Kidney (tissue), 22 donors: ENCODE measurements at places on chromosomes 12 and 14. TPM values are rescaled to one million over a fixed set of nuclear protein-coding genes. Genes with fewer than 3 reads are reported as not detected.

- H3K36me3 ChIP-seq: no peaks in the 10 kb centered on the region
- no peak for DNase-seq
- H3K4me1 ChIP-seq: no peaks in the 10 kb centered on the region
- H3K4me3 ChIP-seq: no peak overlapping the region
- no peak overlapping the region for H3K27ac ChIP-seq
Observed at GRCh38 chr14:20578784-20579502, 8.9 kb downstream of the RNASE11 start.

The PRB2 gene
- polyA plus RNA-seq: not detected

DNA sequence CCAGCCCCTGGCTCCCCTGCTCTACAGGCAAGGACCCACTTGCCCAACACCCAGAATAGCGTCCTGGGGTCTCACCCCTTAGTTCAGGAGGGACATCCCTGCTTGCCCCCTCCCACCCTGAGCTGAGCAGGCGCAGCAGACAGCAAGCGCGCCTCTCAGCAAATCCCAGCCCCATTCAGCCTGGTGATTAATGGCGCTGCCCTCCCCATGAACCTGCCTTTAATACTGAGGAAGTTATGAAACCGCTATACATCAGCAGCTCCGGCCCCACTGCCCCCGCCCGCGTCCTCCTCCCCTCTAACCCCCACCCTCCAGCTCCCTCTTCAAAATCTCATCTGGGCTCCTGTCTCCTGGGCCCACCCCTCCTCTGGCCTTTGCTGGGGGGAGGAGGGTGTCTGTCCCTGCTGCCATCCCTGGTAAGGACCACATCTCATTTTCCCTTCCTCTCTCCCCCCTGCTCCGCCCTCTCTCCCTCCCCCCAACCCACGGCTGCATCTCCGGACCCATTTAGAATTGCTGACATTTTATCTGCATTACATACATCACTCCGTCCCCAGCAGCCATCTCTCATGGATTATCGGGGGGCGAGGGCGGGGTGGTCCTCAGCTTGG is 7.1 kb upstream of the SMUG1 start:
- peak; percentile 95 for DNase-seq
- H3K36me3 ChIP-seq: no peaks in the 10 kb centered on the region
- H3K27me3 ChIP-seq: no peaks in the 10 kb centered on the region
- no peak overlapping the region for H3K4me3 ChIP-seq
- H3K4me1 ChIP-seq: peaks cover 13% of the 10 kb centered on the region

The YAF2 gene
- polyA plus RNA-seq: 15.0 TPM

The DCN gene
- 239 TPM for polyA plus RNA-seq

The FAM181A gene
- not detected for polyA plus RNA-seq

DNA sequence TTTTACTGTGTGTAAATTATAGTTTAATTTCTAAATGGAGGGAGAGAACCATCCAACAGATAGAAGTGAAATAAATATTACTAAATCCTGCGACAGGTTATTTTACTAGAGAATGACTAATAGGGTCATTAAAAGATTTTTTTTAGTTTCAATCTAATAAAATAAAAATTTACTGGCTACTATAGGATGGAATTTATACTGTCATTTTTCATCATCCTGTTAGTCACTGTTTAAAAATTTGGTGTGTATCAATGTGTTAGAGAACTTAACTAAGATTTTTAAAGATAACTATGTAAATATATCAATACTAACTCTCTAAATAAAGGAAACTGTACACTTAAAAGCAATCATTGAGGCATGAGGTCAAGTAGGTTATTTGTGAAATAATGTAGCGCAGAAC is 41.1 kb upstream of the CDKN3 start:
- H3K36me3 ChIP-seq: no peaks in the 10 kb centered on the region
- no peaks in the 10 kb centered on the region for H3K4me1 ChIP-seq
- H3K4me3 ChIP-seq: no peak overlapping the region

DNA sequence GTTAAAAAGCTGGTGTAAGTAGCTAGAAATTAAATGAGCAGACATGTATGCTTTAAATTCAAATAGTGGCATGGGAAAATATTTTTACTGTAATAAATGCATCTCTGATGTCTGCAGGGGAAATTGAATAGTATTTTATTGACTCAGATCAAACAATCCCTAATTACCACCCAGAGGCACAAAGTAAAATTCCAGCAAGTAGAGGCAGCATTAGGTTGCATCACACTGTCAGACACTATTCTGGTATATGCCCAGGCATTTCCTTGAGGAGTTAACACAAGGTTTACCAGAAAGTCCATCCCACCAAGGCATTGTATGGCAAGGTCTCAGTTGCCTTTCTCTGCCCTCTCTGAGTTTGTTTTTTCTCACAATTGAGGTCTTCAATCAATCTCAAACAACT is 201.6 kb upstream of the KITLG start:
- no peak for DNase-seq
- no peak overlapping the region for H3K4me3 ChIP-seq

DNA sequence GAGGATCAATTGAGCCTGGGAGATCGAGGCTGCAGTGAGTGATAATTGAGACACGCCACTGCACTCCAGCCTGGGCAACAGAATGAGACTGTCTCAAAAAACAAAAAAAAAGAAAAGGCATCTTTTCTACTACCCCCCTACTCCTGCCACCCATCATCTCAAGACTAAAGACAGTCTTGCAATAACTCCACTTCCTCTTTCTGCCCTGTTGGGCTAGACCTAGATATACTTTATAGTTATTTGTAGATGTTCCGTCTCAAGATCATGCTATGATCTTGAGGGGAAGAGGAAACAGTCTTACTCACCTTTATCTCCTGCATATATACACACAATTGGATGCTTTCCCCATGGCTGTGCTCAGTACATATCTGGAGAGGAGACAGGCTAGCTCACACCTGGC is 12.1 kb upstream of the ESPL1 start:
- DNase-seq: no peak
- H3K27ac ChIP-seq: no peak overlapping the region
- no peaks in the 10 kb centered on the region for H3K36me3 ChIP-seq
- H3K4me3 ChIP-seq: no peak overlapping the region
- H3K4me1 ChIP-seq: peaks cover 3% of the 10 kb centered on the region

DNA sequence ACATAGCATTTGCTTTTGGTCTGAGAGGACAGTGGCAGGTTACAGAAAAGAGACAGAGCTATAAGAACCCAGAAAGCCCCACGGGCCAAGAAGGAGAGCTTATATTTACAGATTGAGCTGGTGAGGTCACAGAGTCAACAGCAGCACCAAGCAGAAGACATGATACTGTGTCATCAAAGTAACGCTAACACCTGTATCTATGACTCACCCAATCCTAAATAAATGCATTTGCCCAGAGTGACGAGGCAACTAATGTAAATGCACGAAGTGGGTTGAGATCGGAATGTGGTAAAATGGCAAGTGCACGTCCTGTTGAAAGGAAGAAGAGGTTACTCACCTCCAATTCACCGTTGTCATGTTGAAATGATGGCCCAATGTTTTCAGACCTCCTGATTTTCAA is 6.7 kb upstream of the CD163L1 start:
- H3K36me3 ChIP-seq: no peaks in the 10 kb centered on the region
- no peak overlapping the region for H3K4me3 ChIP-seq
- no peak for DNase-seq

DNA sequence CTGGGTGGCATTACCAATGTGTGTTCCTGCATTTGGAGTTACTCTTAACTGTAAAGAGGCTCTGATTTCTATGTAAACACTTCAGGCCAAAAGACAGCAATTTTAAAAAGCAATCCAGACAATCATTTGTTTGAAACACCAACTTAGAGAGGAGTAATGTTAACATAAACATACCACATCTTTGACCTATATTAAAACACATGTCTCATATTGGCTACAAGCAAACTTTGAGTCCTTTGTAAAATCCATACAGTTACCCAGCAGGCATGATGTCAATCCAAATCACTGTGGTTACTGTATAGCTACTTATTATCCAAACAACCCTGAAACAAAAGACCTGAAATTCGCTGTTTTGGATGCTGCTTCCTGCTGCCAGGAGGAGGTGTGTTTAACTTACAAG is 7.5 kb upstream of the G2E3 start:
- no peaks in the 10 kb centered on the region for H3K27me3 ChIP-seq
- no peaks in the 10 kb centered on the region for H3K4me1 ChIP-seq
- DNase-seq: no peak

- H3K4me3 ChIP-seq: no peak overlapping the region
- H3K4me1 ChIP-seq: no peaks in the 10 kb centered on the region
- DNase-seq: no peak
- no peaks in the 10 kb centered on the region for H3K27me3 ChIP-seq
- H3K36me3 ChIP-seq: no peaks in the 10 kb centered on the region
Observed at GRCh38 chr12:29944269-29945000, 160.7 kb upstream of the TMTC1 start.

The POTEM gene
- not detected for polyA plus RNA-seq

The TAS2R7 gene
- not detected for polyA plus RNA-seq

The SLC39A9 gene
- polyA plus RNA-seq: 45.9 TPM

The COQ6 gene
- polyA plus RNA-seq: 40.8 TPM

The KRR1 gene
- polyA plus RNA-seq: 20.0 TPM

The NDUFA12 gene
- 246 TPM for polyA plus RNA-seq

DNA sequence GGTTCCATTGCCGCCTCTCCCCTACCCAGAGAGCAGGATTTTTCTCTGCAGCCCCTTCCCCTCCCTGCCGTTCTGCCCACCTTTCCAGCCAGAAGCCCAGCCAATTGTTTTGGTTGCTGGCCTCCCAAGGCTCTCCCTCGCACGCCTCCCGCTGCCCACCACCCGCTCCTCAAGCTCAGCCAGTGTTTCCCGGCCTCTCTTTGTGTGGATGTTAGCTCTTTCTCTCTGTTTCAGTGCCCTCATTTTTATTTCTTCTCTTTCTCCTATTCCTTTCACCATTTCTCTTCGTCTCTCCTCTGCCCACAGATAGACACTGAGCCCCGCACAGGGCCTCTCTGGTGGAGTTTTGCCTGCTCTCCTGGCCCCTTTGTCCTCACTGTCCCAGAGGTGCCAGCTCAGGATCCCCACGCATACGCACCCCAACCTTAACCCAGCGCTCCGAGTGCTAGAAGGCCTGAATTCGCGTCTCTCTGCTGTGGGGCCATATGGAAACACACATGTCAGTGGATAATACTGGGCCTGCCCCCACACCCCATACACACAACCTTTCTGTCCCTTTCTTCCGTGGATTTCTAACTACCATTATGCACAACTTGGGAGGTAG is 54.9 kb downstream of the SMUG1 start:
- peak; percentile 78 for DNase-seq
- no peak overlapping the region for H3K4me3 ChIP-seq
- no peaks in the 10 kb centered on the region for H3K27me3 ChIP-seq
- no peak overlapping the region for H3K27ac ChIP-seq
- H3K36me3 ChIP-seq: no peaks in the 10 kb centered on the region

DNA sequence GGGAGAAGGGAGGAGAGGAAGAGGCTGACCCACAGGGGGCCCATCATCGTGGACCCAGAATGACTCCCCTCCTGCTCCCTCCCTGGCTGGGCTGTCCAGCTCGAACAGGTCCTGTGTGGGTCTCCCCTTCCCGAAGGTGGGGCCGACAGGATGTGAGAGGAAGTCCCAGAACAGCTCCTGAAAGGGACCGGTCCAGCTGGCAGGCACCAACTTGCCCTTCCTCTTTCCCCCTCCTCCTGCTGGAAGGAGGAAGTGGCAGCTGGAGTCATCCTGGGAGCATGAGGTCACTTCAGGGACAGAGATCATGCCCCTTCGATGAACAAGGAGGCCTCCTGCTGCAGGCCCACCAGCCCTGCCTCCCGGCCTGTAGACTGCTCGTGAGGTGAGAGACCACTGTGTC is 35.0 kb upstream of the BEGAIN start:
- H3K27me3 ChIP-seq: no peaks in the 10 kb centered on the region
- no peak overlapping the region for H3K27ac ChIP-seq
- H3K4me3 ChIP-seq: no peak overlapping the region
- DNase-seq: no peak
- H3K36me3 ChIP-seq: no peaks in the 10 kb centered on the region

- H3K4me1 ChIP-seq: peaks cover 24% of the 10 kb centered on the region
- H3K36me3 ChIP-seq: no peaks in the 10 kb centered on the region
- DNase-seq: no peak
- H3K27me3 ChIP-seq: no peaks in the 10 kb centered on the region
Observed at GRCh38 chr14:22544406-22544805, 44.6 kb downstream of the DAD1 start.

The PRKD1 gene
- polyA plus RNA-seq: 14.0 TPM

The RFX4 gene
- polyA plus RNA-seq: not detected

The CCDC197 gene
- not detected for polyA plus RNA-seq

DNA sequence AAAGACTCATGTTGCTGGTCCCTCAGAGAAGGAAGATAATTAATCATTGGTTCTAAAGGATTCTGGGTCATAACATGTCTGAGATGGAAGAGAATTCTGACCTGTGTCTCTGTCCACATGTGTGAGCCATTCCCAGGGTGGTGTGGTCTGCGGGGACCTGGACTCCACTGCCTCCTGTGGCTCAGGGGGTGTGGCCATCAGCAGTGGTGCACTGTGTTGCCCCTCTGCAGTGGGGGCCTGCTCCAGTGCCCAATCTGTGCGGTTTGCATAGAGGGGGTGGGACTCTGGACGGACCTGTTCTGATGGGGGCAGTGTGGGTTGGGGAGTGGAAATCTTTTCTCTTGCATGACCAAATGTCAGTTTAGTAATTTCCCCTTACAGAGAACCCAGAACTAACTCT is 13.5 kb downstream of the KRT85 start:
- no peaks in the 10 kb centered on the region for H3K36me3 ChIP-seq
- DNase-seq: no peak
- no peaks in the 10 kb centered on the region for H3K27me3 ChIP-seq
- no peaks in the 10 kb centered on the region for H3K4me1 ChIP-seq
- H3K27ac ChIP-seq: no peak overlapping the region
- H3K4me3 ChIP-seq: no peak overlapping the region

DNA sequence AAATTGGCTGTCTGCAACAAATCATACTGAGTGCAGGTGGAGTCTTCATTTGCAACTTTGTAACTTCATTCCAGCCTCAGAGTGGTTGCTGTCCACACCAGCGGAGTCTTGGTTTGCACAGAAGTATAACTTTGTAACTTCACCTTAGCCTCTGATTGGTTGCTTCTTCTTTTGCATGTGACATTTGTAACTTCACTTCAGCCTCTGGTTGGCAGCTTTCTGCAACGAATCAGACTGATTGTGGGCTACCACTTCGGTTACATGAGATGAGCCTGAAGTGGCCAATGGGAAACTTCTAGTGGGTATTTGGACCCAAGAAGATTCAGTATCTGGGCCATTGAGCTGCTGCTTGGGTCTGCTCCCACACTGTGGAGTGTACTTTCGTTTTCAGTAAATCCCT is 17.8 kb downstream of the RASSF8 start:
- DNase-seq: no peak
- H3K4me1 ChIP-seq: peaks cover 11% of the 10 kb centered on the region
- H3K4me3 ChIP-seq: no peak overlapping the region
- no peak overlapping the region for H3K27ac ChIP-seq

DNA sequence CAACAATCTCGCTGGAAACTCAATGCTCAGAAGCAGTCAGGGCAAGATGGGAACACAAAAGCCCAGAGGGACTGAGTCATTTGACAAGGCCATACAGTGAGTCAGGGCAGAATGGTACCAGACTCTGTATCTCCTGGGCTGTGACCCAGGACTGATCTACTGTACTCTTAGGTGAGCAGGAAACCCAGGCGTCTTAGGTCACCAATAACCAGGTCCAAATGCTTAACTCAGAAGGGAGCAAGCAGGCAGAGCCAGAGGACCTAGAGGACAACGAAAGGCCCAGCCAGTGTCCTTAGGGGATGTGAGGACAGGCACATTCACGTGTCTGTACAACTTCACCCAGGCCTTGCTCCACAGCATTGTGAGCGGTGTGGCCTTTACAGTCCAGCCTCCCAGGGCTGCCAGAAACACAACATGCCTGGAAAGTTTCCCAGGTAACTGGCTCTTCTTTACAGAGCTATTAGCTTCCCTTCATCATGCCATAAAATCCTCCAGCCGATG is 69.9 kb downstream of the ARL6IP4 start:
- H3K27me3 ChIP-seq: no peaks in the 10 kb centered on the region
- H3K4me3 ChIP-seq: no peak overlapping the region
- peak overlapping the region; percentile 13 for H3K27ac ChIP-seq
